GM12878 (cell line): ENCODE measurements at places on chromosomes 11 and 22. TPM values are rescaled to one million over a fixed set of nuclear protein-coding genes. Genes with fewer than 3 reads are reported as not detected.

DNA sequence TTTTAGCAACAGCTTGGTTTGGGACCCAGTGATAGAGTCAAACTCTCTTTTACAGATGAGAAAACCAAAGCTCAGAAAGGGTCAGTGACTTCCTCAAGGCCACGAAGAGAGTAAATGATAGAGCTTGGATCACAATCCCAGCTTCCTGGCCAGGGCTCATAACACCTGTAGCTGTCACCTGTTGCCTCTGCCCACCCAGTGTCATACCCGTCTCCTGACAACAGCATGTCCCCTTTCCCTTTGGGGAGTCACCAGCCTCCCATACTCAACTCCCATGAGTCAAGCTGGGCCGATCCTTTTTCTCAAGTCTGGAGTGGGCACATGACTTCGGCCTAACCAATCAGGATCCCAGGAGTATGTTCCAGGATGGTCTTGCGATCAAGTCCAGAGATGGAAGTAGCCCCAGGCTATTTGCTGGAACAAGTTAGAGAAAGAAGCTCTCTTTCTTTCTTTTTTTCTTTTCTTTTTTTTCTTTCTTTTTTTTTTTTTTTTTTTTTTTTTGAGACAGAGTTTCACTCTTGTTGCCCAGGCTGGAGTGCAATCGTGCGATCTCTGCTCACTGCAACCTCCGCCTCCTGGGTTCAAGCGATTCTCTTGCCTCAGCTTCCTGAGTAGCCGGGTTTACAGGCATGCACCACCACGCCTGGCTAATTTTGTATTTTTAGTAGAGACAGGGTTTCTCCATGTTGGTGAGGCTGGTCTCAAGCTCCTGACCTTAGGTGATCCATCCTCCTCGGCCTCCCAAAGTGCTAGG is 27.8 kb upstream of the MYH9 start:
- H3K27me3 ChIP-seq = no peaks in the 10 kb centered on the region
- H3K36me3 ChIP-seq = no peaks in the 10 kb centered on the region
- peaks cover 27% of the 10 kb centered on the region for H3K4me1 ChIP-seq
- no peak for DNase-seq
- H3K4me3 ChIP-seq = no peak overlapping the region
- H3K27ac ChIP-seq = no peak overlapping the region; the same call in 1 of the 2 replicates

- DNase-seq = no peak
- H3K27ac ChIP-seq = no peak overlapping the region
- H3K36me3 ChIP-seq = no peaks in the 10 kb centered on the region
- no peaks in the 10 kb centered on the region; the same call in 1 of the 2 replicates for H3K4me1 ChIP-seq
These were observed 195.4 kb upstream of the ARHGAP20 start for GRCh38 chr11:110907629-110908028.

- no peak overlapping the region for H3K27ac ChIP-seq
- H3K4me3 ChIP-seq = no peak overlapping the region
- no peaks in the 10 kb centered on the region for H3K36me3 ChIP-seq
- no peak for DNase-seq
- no peaks in the 10 kb centered on the region for H3K27me3 ChIP-seq
These were observed 45.3 kb upstream of the NECTIN1 start for GRCh38 chr11:119774172-119774763.

GRCh38 chr22:48070083-48070482 is 1307.6 kb downstream of the TBC1D22A start:
- H3K27ac ChIP-seq = no peak overlapping the region
- H3K36me3 ChIP-seq = no peaks in the 10 kb centered on the region
- no peaks in the 10 kb centered on the region for H3K27me3 ChIP-seq
- H3K4me1 ChIP-seq = peaks cover 11% of the 10 kb centered on the region
- no peak for DNase-seq
- H3K4me3 ChIP-seq = no peak overlapping the region

GRCh38 chr11:25727944-25728343 is 604.0 kb upstream of the ANO3 start:
- no peak overlapping the region for H3K4me3 ChIP-seq
- H3K27ac ChIP-seq = no peak overlapping the region
- H3K27me3 ChIP-seq = no peaks in the 10 kb centered on the region

DNA sequence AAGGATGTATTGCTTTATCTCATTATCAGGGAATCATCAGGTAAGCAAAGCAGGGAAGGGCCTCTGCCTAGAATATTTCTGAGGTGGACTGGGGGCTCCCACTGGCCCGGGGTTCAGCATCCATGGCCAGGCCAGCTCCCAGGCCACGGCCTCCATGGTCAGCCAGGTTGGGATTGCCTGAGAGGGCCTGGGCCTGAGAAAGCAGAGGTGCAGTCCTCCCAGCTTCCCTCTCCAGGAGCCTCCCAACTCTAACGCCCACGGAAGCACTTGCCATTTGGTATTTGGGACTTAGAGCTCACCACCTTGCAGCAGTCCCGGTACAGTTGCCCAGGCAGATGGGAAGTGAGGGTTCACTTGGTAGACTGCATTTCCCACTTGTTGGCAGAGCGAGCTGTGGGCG is 12.7 kb downstream of the DGAT2 start:
- H3K4me1 ChIP-seq = peaks cover 6% of the 10 kb centered on the region; the same call in 1 of the 2 replicates
- H3K27me3 ChIP-seq = no peaks in the 10 kb centered on the region
- no peak overlapping the region for H3K4me3 ChIP-seq
- no peak for DNase-seq
- no peak overlapping the region for H3K27ac ChIP-seq
- no peaks in the 10 kb centered on the region; the same call in 1 of the 2 replicates for H3K36me3 ChIP-seq

DNA sequence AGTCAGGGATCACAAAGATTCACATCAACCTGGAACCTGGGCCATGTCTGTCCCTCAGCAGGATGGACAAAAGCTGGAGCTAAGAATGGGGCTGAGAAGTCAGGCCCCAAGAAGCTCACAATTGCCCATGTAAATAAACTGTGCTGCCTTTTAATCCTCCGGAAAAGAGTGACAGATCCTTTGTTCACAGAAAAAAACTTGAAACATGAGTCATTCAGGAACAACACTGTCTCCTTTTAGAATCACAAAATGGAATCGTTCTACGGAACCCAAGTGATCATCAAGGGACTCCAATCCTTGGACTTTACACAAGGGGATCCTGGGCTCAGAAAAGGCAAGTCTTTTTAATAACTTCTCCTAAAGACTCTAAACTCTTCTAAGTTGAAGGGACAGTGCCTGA is 36.1 kb downstream of the RELT start:
- no peak for DNase-seq
- no peak overlapping the region for H3K27ac ChIP-seq
- H3K27me3 ChIP-seq = no peaks in the 10 kb centered on the region
- H3K4me1 ChIP-seq = peaks cover 9% of the 10 kb centered on the region; the same call in 1 of the 2 replicates

Gene FZD4
- total RNA-seq = 0.05 and 0.13 TPM in 2 replicates

Gene CLCF1
- total RNA-seq = 1.3 and 1.5 TPM in 2 replicates

Gene MMP13
- not detected in 2 replicates for total RNA-seq

Gene CYP2D6
- 0.43 and 1.0 TPM in 2 replicates for total RNA-seq
